DMS79 treated with DMSO at 0.1 percent for 48 hours (cell line): ENCODE measurements at places on chromosomes 4 and X.

GRCh38 chrX:21711129-21711847 lies 46.6 kb downstream of the SMPX start:
- DNase-seq: no peak

DNA sequence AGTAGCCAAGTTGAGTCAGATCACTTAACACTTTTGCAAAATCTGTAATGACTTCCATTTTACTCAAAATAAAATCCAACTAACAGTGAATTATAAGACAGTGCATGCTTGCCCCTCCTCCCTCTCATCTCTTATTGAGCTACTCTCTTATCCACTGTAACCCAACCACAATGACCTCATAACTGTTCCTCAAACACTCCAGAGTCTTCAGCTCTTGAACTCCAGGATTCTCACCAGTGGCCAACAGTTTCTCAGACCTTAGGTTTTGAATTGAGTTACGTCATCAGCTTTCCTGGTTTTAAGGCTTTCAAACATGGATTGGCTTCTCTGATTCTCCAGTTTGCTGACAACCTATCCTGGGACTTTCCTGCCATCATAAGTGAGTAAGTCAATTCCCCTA lies 938.3 kb downstream of the RAB28 start:
- DNase-seq: no peak

- no peak for DNase-seq
Measured at GRCh38 chr4:108483079-108483478, 137.3 kb upstream of the RPL34 start.

GRCh38 chr4:47801481-47802002 lies 36.3 kb downstream of the CORIN start:
- no peak for DNase-seq

GRCh38 chr4:6878451-6879059 lies 31.1 kb upstream of the TBC1D14 start:
- no peak for DNase-seq

- DNase-seq: no peak
Measured at GRCh38 chr4:110124711-110125110, 73.7 kb downstream of the ELOVL6 start.
